ENCODE measurements at places on chromosomes 1 and 21.

GRCh38 chr21:33976082-33977016, 60.7 kb upstream of the ATP5PO start:
- peak; percentile 30 for DNase-seq

GRCh38 chr1:63670164-63670563, 77.0 kb downstream of the PGM1 start:
- DNase-seq = no peak

GRCh38 chr1:145927916-145928643, 796 bp upstream of the RBM8A start:
- DNase-seq = no peak

DNA sequence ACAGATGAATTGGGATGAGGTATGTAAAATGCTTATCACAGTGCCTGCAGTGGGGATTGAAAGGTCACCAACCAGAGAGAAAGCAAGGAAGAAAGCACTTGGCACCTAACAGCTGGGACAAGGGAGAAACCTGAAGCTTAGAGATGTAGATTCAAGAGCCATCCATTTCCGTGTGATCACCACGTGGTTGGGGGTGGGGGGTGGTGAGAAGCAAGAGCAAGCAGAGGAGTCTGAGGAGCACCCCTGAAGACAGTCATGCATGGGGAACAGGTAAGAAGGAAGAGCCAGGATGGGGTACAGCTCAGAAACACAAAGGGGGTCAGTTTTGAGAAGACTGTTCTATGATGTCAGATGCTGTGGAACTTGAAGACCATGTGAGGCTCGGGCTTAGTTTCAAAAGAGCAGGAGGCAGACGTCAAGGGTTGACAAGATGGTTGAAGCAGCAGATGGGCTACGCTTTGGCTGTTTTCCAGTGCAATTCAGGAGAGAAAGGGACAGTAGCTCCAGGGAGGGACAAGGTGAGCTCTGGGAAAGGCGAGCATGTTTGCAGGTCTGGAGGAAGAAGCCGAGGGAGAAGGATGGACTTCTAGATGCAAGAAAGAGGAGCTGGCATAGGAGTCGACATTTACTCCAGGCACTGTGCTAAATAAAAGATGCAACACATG, 17.4 kb downstream of the KANK4 start:
- DNase-seq = no peak

Data from stimulated activated CD8-positive, alpha-beta memory T cell treated with anti-CD3 and anti-CD28 coated beads, Interleukin-4, amount 100 ng/mL, for 1 hour (primary cell).